Activated CD4-positive, alpha-beta T cell treated with anti-CD3 and anti-CD28 coated beads, Interleukin-2, amount 50 U/mL, for 16 hours (primary cell): ENCODE measurements at places on chromosomes 7 and 10.
A peak's percentile ranks its signal among the peaks of the same experiment; 100 is the strongest.

GRCh38 chr7:156475666-156476065 lies 164.9 kb upstream of the RNF32 start:
- no peak for DNase-seq

DNA sequence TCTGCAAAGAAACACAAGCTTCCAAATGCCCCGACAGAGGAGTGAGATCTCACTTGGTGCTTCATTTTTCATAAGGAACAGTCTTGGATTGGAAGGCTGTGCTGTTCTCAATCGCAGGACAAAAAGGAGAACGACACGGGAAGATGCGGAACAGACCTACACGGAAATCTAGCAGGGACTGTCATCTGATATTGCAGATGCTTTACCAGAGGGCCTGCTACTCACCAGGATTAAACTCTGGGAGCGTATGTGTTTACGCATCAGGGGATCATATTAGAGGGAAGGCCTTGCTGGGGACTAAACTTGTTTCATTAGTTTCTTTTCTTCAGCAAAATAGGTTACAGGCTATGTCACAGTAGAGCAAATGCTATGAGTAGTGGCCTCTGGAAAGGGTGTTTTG lies 82.8 kb upstream of the EEPD1 start:
- DNase-seq: no peak

DNA sequence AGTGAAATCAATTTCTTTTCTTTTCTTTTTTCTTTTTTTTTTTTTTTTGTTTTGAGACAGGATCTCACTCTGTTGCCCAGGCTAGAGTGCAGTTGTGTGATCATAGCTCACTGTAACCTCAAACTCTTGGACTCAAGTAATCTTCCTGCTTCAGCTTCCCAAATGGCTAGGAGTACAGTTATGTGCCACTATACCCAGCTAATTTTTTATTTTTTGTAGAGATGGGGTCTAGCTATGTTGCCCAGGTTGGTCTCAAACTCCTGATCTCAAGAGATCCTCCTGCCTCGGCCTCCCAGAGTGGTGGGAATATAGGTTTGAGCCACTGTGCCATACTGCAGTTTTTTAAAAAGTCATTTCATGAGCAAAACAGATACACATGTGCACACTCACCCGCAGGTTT lies 79.8 kb downstream of the ANK3 start:
- DNase-seq: no peak

DNA sequence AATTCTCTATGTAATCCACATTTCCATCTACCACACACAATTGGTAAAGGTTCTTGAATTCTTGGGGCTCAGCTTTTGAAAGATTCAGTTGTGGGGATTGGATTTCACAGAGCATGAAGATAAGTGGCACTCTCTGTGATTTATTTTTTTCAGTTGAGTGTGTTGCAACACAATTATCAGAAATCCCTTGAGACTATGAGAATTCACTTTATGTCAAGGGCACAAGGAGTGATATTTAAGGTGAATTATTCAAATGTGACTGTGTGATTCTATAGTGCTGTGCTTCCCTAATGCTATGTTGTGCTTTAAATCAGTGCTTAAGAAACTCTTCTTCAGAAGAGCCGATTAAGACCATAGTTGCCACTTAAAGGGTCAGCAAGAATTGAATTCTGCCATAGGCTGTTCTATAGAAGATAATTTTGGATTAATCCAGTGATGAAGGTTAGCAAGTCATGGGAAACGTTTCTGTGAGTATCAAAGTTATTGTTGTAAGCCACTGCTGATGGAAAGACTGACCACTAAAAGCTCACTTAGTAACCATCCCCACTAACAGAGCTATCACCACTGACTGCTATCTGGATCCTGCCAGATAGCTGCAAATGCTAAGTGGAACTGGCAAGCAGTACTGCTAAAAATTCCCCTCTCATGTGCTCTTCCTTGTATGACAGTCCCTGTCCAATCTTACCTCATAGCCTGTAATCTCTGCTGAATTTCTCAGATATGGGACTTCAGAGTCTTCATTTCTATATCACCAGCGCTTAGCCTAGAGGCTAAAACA lies 134.0 kb upstream of the SEMA3D start:
- DNase-seq: no peak

GRCh38 chr7:127347567-127348246 lies 44.8 kb downstream of the ZNF800 start:
- DNase-seq: peak; percentile 67

DNA sequence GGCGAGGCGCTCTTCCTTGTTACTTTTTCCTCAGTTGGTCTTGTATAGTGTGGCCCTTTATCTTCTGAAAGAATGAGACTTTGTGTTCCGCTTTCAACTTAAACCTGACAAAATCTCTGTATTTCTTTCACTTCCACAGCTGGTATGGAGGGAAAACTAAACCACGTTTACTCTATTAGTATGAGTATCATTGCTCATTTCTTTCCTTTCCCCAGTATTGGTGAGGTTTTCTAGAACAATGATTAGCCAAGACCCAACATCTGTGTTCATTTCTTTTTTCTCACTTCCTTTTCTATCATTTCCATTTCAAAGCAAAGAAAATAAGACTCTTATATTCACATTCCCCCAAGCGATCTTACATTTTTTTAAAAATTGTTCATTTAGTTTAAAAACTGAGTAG lies 165.3 kb downstream of the PAXIP1 start:
- DNase-seq: no peak

GRCh38 chr10:4596951-4597350 lies 229.1 kb upstream of the AKR1E2 start:
- no peak for DNase-seq

GRCh38 chr7:233249-234035 lies 41.1 kb downstream of the FAM20C start:
- DNase-seq: no peak

- DNase-seq: no peak
Observed at GRCh38 chr10:10647331-10647730, 370.3 kb upstream of the CELF2 start.

DNA sequence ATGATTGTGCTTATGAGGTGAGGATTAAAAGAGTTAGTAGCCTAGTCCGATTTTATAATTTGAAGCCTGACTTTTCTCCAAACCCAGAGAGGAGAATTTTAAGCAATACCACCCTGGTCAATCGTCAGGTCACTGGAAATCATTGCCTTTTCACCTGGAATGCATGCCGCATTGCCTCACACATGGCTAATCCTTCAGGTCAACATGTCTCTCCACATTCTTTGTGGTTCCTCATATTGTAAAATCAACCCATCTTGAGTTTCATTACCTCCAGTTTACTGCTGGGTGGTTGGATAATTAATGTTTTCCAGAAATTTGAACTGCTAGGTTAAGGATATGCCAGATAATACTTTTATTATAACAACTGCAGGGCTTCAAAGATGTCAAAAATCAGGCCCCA lies 55.6 kb upstream of the SEMA3E start:
- DNase-seq: no peak

DNA sequence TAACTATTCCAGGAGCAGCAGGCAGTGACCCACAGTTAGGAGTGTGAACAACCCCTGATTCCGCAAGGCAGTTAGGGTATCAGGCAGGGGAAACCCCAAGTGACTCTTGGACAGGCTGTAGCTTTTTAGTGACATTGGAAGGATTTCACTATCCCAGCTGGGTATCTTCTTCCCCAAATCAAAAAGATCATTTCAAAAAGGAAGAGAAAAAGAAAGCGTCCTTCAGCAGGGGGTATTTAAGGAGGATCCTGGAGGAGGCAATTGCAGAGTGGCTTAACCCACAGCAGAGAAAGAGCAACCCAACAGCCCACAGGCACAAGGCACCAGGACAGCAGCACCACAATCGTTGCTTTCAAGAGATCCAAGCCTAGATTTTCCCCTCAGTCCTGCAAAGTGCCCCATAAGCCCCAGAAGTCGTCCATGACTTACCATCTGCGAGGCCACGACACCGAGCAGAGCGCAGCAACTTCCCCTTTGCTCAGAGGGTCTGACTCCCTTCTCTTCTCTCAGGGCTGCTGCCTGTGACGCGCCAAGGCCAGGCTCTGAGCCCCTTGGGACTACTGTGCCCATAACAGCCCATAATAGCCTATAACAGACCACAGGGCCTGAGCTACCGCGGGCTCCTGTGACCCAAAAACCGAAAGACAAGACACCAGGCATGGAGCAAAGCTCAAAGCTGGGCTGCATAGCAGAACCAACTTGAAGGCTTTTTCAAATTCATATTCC lies 19.8 kb downstream of the PIK3AP1 start:
- no peak for DNase-seq

DNA sequence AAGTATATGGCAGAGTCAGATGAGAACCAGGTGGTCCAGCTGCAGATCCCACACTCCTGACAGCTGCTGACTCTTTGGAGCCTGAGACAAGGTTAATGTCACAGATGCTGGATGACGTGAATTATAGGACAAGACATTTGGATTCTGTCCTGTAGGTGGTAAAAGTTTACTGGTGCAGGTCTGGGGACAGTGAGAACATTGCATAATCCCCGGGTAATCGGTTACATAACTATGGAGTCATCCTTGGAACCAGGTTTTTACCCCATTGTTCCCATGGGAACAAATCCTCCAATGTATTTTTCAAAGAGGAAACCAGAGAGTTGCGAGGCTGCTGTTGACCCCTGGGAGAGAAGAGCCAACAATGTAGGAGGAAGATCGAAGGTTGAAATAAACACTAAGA lies 27.5 kb upstream of the ZCCHC24 start:
- no peak for DNase-seq

DNA sequence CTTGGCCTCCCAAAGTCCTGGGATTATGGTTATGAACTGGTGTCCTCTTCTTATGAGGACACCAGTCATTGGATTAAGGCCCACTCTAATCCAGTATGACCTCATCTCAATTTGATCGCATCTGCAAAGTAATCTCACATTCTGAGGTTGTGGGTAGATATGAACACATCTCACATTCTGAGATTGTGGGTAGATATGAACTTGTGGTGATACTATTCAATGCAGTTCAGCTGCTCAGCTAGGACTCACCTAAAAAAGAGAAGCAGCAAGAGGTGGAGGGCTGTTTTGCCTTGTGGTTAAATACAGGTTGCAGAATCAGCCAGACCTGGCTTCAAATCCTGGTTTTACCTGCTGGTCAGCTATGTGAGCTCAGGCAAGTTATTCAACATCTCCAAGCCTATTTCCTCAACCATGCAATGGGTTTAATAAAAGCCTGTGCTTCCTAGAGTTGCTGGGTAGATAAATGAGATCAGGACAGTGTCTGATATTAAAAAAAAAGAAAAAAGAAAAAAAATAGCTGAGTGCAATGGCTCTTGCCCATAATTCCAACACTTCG lies 8.5 kb upstream of the BAG3 start:
- peak; percentile 48 for DNase-seq

- DNase-seq: no peak
Observed at GRCh38 chr10:70920519-70920918, 32.2 kb upstream of the PCBD1 start.

GRCh38 chr7:65992526-65992925 lies 10.5 kb upstream of the GUSB start:
- DNase-seq: no peak

- no peak for DNase-seq
Observed at GRCh38 chr7:26531926-26532325, 240.3 kb downstream of the SNX10 start.
